ENCODE measurements at places on chromosomes 13 and 19.

DNA sequence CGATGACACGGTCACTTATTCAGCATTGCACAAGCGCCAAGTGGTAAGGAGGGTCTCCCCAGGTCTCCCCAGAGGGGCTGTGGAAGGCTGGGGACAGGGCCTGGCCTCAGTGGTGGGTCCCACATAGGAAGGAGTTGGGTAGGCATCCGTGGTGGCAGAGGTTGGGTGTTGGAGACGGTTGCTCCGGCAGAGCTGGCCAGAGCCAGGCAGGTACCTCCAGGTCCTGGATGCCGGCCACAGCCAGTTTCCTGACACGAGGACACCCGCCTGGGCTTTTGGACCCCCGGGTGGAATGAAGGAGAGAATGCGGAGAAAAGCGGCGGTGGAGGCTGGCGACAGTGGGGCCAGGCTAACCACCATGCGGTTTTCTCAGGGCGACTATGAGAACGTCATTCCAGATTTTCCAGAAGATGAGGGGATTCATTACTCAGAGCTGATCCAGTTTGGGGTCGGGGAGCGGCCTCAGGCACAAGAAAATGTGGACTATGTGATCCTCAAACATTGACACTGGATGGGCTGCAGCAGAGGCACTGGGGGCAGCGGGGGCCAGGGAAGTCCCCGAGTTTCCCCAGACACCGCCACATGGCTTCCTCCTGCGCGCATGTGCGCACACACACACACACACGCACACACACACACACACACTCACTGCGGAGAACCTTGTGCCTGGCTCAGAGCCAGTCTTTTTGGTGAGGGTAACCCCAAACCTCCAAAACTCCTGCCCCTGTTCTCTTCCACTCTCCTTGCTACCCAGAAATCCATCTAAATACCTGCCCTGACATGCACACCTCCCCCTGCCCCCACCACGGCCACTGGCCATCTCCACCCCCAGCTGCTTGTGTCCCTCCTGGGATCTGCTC lies 1.3 kb upstream of the FFAR1 start:
- no peak for DNase-seq

GRCh38 chr13:42129033-42129432 lies 80.6 kb downstream of the DGKH start:
- no peak for DNase-seq

- DNase-seq: no peak
These were observed 2.3 kb downstream of the GRK1 start for GRCh38 chr13:113669231-113669754.

- no peak for DNase-seq
These were observed 128.9 kb downstream of the CDK8 start for GRCh38 chr13:26382835-26383234.

- no peak for DNase-seq
These were observed 41.0 kb downstream of the RASL11A start for GRCh38 chr13:27311518-27312210.

DNA sequence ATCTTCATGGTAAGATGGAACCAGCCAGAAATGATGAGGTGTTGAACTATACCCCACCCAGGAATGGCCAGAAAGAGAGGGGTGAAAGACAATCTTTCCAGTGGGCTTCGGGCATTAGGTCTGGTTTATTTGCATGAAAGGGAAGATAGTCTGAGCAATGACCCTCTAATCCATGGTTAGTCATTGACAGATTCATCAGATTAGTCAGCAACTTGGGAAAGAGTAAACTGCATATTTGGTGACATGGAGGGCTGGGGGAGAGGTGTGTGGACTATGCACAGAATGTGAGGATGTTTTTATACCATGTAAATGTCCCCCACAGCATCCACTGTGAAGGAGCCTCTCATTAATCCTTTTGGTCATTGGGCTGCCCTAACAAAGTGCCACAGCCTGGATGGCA lies 30.1 kb upstream of the USP12 start:
- no peak for DNase-seq

- DNase-seq: peak; percentile 88
These were observed 11.2 kb downstream of the IL17D start for GRCh38 chr13:20714563-20715329.

DNA sequence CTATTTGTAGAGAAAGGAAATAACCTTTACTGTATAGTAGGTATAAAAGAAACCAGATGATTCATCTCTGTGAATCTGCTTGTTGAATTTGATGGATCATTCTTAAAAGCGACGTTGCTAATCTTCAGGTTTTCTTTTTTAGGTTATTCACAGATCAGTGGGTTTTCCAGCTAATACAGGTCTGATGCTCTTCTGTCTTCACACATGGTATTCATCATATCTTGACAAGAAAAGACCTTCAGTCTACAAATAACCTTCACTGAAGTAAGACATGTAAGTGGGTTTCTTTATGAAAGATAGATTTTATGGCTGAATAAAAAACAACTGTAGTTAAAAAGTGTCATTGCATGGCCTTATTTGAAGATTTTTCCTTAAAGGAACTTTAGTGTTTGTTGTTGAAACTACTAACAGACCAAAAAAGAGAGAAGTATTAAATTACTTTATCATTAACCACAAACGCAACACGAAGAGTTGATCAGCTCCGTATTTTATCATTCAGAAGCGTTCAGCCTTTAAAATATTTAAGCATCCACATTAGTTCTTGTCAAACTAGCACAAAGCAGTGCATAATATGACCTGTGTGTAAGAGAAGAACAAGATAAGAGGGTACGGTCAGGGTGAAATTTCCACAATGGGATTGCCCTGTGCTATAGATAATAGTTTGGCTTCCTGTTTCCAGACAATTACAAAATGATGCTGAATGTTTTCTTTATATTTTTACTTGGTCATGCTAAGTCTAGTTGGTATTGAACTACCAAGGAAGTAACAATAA lies 299.5 kb downstream of the MZT1 start:
- no peak for DNase-seq

GRCh38 chr19:34178274-34178610 lies 5.9 kb downstream of the LSM14A start:
- DNase-seq: no peak

- no peak for DNase-seq
These were observed 16.7 kb upstream of the SPART start for GRCh38 chr13:36362914-36363313.

DNA sequence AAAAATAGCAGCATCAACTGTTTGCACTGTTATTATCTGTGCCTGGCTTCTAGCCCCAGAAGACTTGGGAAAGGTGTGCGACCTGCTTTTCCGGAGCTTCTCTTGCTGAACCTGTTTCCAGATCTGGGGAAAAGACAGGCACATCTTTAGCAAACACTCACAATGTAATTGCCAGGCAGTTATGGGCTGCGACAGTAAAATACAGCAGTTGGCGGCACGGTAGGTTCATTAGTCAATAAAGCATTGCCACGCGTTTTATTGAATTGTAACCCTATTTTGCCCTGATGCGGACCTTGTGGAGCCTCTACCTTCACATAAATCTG lies 223.7 kb upstream of the TSHZ3 start:
- DNase-seq: no peak

GRCh38 chr13:108549934-108550333 lies 79.5 kb upstream of the MYO16 start:
- DNase-seq: no peak

DNA sequence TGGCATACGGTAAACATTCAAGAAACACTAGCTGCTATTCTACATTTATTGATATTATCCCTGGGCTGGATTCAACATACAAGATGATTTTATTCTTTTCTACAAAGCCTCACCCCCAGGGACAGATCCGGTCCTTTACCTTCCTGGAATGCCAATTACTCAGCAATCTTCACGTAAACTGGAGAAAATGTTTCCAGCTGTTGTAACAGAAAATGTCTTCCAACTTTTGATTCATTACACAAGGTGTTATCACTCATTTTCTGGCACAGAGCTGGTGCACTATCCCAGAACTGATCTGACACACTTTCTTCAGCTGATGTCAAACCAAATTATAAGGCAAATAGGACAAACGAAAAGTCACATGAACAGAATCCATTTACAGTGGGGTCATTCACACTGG lies 33.1 kb downstream of the DCLK1 start:
- DNase-seq: no peak

- DNase-seq: no peak
These were observed 33.9 kb upstream of the GRTP1 start for GRCh38 chr13:113397608-113398425.

DNA sequence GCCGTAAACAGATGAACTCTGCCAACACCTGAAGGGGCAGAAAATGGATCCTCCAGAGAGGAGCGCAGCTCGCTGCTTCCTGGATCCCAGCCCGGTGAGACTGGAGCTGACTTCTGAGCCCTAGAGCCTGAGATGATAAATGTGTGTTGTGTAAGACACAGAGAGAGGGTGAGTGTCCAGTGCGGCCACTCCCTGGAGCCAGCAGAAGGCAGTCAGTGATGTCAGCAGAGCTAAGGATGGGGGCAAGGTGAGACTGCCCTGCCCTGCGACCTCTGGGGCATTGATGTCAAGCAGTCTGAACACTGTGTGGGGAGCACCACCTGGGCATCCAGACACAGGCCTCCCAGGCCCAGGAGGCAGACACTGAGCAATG lies 9.7 kb upstream of the SLC35E1 start:
- DNase-seq: peak; percentile 42

GRCh38 chr19:38193445-38193844 lies 30.6 kb downstream of the DPF1 start:
- DNase-seq: no peak

- DNase-seq: no peak
These were observed 10.3 kb upstream of the PAN3 start for GRCh38 chr13:28128030-28128429.

- DNase-seq: no peak
These were observed 253.9 kb upstream of the GPC6 start for GRCh38 chr13:92972751-92973150.

DNA sequence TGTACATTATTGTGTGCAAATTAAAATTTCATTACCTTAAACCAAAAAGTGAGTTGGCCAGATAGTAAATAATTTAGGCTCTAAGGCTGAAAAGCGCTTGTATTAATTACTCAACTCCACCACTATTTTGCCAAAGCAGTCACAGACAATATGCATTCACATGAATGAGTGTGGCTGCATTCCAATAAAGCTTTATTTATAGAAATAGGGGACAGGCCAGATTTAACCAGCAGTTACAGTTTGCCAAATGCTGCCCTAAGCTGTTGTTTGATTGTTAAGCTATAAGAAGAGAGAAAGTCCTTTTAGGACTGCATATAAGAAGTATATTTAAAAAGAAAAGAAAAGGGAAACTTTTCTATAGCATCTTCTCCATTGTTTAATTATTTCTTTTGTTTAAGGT lies 342.6 kb downstream of the ITGBL1 start:
- DNase-seq: no peak

GRCh38 chr19:2743099-2743498 lies 3.3 kb upstream of the SLC39A3 start:
- DNase-seq: no peak

DNA sequence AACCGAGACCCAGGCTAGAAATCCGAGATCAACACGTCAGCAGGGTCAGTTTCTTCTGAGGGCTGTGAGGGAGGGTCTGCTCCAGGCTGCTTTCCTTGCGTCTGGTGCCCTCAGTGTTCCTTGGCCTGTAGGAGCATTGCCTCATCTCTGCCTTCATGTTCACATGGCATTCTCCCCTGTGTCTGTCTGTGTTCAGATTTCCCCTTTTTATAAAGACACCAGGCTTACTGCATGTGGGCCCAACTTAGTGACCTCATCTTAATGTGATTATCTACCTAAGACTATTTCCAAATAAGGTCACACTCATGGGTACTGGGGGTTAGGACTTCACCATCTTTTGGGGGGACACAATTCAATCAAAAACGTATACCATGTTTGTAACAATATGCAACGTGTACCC lies 57.2 kb upstream of the C1QTNF9 start:
- no peak for DNase-seq

- no peak for DNase-seq
These were observed 11.4 kb downstream of the MCF2L start for GRCh38 chr13:112980434-112980833.

- DNase-seq: peak; percentile 43
These were observed 5.8 kb upstream of the DAPK3 start for GRCh38 chr19:3976495-3977241.
